ENCODE measurements at places on chromosomes 16 and 17.

DNA sequence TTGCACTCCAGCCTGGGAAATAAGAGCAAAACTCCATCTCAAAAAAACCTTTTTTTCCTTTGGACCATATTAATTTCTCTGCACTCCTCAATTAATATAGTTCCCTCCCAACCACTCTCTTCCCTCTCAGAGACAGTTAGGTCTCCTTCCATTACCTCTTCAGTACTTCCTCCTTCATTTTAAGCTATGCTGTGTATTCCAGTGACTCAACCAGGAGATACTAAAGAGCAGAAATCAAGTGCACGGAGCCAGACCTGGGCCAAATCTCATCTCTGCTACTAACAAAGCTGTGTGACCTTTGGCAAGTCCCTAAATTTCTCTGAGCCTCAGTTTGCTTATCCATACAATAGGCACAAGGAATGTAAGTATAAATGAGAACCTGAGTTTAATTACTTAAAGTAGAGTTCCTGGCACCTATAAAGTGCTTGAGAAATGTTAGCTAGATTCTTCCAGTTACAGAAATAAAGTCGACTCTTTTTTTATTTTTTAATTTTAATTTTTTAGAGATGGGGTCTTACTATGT lies 8.5 kb downstream of the PECAM1 start:
- DNase-seq = no peak
- no peaks in the 10 kb centered on the region for H3K36me3 ChIP-seq
- no peaks in the 10 kb centered on the region for H3K27me3 ChIP-seq
- no peak overlapping the region for H3K4me3 ChIP-seq
- H3K27ac ChIP-seq = no peak overlapping the region

- H3K36me3 ChIP-seq = peaks cover 13% of the 10 kb centered on the region
- H3K27ac ChIP-seq = no peak overlapping the region
- no peaks in the 10 kb centered on the region for H3K27me3 ChIP-seq
- no peak for DNase-seq
- H3K4me1 ChIP-seq = peaks cover 18% of the 10 kb centered on the region
- peak overlapping the region; percentile 52 for H3K4me3 ChIP-seq
These were observed 1.8 kb downstream of the KNOP1 start for GRCh38 chr16:19716183-19716582.

- H3K4me1 ChIP-seq = peaks cover 21% of the 10 kb centered on the region
- H3K27ac ChIP-seq = no peak overlapping the region
- H3K36me3 ChIP-seq = peaks cover 11% of the 10 kb centered on the region
- H3K4me3 ChIP-seq = no peak overlapping the region
These were observed 25.3 kb upstream of the FAAP100 start for GRCh38 chr17:81577278-81578000.

GRCh38 chr17:51373489-51374152 lies 113.3 kb downstream of the UTP18 start:
- H3K27me3 ChIP-seq = peaks cover 6% of the 10 kb centered on the region
- DNase-seq = no peak
- no peaks in the 10 kb centered on the region for H3K36me3 ChIP-seq
- H3K27ac ChIP-seq = no peak overlapping the region
- H3K4me1 ChIP-seq = peaks cover 4% of the 10 kb centered on the region
- H3K4me3 ChIP-seq = no peak overlapping the region

DNA sequence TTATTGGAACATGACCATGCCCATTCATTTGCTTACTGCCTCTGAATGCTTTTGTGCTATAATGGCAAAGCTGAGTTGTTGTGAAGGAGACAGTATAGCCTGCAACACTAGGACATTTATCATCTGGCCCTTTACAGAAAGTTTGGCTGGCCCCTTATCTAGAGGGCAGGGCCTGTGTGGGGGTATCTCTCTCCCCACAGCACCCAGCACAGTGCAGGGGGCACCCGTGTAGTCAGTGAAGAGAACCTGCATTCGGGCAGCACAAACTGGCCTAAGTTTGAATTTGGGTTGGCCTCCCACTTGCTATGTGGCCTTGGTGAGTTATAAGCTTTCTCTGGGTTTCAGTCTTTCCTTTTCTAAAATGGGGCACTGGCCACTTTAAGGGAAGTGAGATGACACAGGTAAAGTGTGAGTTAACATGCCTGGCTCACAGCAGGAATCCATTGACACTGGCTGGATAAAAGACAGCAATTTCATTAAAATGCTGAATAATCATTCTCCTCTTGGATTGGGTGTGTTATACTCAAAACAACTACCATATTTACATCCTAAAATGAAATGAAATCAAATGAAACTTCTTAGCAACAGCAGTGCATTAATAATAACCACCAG lies 12.1 kb downstream of the UBE2O start:
- DNase-seq = no peak
- no peak overlapping the region for H3K27ac ChIP-seq
- H3K4me1 ChIP-seq = peaks cover 71% of the 10 kb centered on the region
- no peaks in the 10 kb centered on the region for H3K36me3 ChIP-seq

- peaks cover 24% of the 10 kb centered on the region for H3K36me3 ChIP-seq
- H3K27me3 ChIP-seq = no peaks in the 10 kb centered on the region
- H3K4me1 ChIP-seq = no peaks in the 10 kb centered on the region
- DNase-seq = no peak
- H3K27ac ChIP-seq = no peak overlapping the region
These were observed 9.5 kb downstream of the MTMR4 start for GRCh38 chr17:58504826-58505351.

DNA sequence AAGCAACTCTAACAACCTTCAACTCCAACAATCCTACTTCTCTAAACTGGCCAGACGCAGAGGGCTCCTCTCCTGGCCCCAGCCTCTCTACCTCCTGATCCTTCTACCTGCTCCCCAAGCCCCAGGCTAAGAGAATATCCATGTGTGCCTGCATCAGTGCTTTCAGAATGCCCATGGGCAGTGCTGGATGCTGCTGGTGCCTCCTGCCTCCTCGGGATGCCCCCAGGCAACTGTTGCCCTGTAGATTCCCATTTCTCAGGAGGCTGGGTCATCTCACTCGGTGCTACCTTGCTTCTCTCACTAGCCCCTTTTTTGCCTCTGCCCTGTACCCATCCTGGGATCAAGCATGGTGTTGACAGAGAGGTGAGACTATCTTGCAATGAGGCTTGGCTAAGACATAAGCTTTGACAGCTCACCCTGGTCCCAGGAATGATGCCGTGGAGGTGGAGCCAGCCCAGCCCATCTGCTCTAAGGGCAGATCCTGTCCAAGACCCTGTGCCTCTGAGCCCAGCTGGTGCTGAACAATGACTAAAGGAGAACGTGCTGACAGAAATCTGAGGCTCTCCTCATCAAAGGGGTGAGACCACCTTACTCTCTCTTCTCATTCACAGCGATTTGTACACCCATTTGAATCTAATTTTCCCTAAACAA lies 19.4 kb upstream of the SUPT4H1 start:
- DNase-seq = no peak
- H3K4me1 ChIP-seq = peaks cover 42% of the 10 kb centered on the region
- H3K27ac ChIP-seq = peak overlapping the region; percentile 30

Data from natural killer cell treated with Interleukin-12 subunit alpha and Interleukin-12 subunit beta and Interleukin-15 and Interleukin-18, amount 100 ng/mL, for 72 hours (primary cell).